Fibroblast of upper back skin (primary cell): ENCODE measurements at places on chromosomes 12 and 14.

- DNase-seq = peak; percentile 39
Observed at GRCh38 chr12:72274931-72275330, 2.8 kb downstream of the TRHDE start.

- DNase-seq = no peak
Observed at GRCh38 chr12:92062539-92063493, 82.8 kb downstream of the BTG1 start.

DNA sequence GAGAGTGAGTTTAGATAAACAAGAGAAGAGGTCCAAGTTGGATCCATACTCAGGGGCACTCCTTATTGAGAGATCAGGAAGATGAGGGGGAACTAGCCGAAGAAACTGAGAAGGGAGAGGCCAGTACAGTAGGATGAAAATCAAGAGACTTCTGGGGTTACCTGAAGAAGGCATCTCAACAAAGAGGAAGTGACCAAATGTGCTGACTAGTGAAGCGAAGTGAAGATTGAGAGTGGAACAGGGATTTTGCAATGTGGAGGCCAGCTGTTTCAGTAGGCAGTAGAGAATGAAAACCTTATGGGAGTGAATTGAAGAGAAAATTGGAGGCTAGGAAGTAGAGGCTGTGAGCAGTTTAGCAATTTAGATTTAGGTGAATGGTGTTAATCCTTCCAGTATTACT, 153.0 kb downstream of the SYNE2 start:
- DNase-seq = no peak

DNA sequence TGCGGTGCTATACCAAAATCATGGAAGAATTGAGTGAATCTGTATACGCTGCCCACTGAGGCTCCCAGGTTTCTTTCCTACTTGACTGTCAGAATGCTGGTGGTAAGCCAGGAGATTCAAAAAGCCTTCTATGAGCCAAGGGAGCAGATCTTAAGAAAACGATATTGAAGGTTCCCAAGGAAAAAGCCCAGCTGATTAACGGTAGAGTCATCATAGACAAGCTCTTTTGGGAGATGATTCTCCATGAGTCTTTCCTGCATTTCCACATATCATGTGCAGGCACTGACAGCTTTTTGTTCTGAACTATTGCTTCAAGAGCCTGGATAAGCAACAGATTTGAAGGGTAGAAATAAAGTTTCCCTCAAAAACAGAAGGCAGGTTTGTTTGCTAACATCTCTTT, 17.5 kb downstream of the SLC35F4 start:
- DNase-seq = peak; percentile 72

DNA sequence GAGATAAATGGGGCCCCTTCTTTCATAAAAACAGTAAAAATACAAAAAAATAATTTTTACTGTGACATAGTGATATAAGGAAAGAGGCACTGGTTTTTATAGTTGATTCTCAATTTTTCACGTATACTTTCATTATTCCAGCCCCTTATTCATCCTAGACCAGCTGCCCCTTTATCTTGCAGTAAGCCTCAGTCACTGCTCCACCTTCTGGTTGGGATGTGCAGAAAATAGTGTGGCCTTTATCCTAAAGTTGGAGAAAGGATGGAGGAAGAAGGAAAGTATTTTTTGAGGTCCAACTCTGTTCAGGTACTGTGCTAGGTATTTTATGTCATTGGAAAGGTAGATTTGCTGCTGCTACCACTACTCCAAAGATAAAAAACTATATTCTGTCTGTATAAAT, 172.7 kb downstream of the ANO6 start:
- DNase-seq = peak; percentile 60

- no peak for DNase-seq
Observed at GRCh38 chr12:31603546-31604009, 12.6 kb upstream of the DENND5B start.

GRCh38 chr12:108468196-108468968, 46.7 kb upstream of the FICD start:
- DNase-seq = peak; percentile 47

DNA sequence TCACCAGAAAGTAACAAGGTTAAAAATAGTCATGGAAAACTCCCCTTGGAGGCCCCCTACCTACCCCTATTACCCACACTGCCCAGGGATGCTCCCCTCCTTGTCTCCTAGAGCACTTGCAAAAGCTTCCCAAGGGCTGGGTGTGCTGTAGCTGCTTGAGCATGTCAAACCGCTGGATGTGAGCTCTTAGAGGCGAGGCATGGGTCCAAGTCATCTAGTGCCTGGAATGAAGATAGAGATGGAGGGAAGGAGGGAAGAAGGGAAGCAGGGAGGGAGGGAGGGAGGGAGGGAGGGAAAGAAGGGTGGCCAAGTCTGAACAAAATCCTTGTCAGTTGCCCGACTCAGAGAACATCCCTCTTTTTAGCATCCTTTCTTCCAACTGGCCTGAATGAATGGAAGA, 43.1 kb downstream of the LTBP2 start:
- DNase-seq = peak; percentile 79

- DNase-seq = no peak
Observed at GRCh38 chr14:87264272-87264785, 728.7 kb downstream of the GALC start.

- peak; percentile 45 for DNase-seq
Observed at GRCh38 chr12:124740691-124741137, 123.0 kb downstream of the SCARB1 start.
